Stimulated activated naive CD4-positive, alpha-beta T cell (primary cell): ENCODE measurements at places on chromosomes 16 and 17.
A peak's percentile ranks its signal among the peaks of the same experiment; 100 is the strongest.

GRCh38 chr17:80591788-80592187 lies 47.1 kb downstream of the RPTOR start:
- DNase-seq, result no peak

GRCh38 chr17:7541074-7541621 lies 7.7 kb upstream of the TNFSF12 start:
- no peak for DNase-seq

GRCh38 chr17:40373324-40373723 lies 8.8 kb upstream of the GJD3 start:
- DNase-seq, result no peak

GRCh38 chr16:3842994-3843393 lies 37.5 kb downstream of the CREBBP start:
- DNase-seq, result no peak

DNA sequence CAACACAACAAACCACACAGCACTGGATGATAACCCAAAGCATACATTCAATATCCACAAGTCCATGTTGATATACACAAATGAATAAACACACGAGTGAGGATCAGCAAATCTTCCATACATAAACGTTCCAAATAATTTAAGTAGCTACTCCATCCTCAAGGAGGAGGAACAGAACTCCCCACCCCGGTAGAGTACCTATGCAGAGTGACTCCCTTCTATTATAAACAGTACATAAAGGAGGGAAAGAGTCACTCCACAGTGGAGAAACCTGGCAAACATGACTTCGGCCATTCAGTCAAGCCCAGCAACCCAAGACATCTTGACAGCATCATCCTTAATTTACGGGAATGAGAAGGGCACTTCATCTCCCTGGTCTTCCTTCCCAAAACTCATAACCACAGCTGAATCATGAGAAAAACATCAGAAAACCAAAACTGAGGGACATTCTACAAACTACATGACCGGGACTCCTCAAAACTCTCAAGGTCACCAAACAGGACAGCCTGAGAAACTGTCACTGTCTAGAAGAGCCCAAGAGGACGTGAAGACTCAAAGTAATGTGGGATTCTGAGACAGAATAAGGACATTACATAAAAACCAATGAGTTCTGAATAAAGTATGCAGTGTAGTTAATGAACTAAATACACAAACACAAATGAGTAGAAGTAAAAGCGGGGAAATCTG lies 5.6 kb downstream of the USP22 start:
- no peak for DNase-seq

DNA sequence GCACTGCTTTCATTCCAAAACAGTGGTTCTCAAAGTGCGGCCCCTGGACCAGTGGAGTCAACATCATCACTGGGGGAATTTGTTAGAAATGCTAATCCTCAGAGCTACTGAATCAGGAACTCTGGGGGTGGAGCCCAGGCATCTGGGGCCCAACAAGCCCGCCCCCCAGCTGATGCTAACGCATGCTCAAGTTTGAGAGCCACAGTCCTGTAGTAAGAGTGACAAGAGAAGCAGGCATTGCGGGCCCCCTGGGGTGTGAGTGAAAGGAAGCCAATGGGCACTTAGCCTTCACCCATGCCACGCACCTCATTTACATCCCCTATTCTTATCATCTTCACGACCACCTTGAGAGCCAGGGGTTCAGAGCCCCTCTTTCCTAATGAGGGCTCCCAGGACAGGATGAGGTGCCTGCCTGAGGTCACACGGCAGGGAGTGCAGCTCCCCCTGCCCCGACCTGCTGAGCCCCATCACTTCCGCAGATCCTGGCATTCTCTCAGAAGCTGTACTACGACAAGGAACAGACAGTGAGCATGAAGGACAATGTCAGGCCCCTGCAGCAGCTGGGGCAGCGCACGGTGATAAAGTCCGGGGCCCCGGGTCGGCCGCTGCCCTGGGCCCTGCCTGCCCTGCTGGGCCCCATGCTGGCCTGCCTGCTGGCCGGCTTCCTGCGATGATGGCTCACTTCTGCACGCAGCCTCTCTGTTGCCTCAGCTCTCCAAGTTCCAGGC lies 9.1 kb downstream of the CA4 start:
- DNase-seq, result no peak

DNA sequence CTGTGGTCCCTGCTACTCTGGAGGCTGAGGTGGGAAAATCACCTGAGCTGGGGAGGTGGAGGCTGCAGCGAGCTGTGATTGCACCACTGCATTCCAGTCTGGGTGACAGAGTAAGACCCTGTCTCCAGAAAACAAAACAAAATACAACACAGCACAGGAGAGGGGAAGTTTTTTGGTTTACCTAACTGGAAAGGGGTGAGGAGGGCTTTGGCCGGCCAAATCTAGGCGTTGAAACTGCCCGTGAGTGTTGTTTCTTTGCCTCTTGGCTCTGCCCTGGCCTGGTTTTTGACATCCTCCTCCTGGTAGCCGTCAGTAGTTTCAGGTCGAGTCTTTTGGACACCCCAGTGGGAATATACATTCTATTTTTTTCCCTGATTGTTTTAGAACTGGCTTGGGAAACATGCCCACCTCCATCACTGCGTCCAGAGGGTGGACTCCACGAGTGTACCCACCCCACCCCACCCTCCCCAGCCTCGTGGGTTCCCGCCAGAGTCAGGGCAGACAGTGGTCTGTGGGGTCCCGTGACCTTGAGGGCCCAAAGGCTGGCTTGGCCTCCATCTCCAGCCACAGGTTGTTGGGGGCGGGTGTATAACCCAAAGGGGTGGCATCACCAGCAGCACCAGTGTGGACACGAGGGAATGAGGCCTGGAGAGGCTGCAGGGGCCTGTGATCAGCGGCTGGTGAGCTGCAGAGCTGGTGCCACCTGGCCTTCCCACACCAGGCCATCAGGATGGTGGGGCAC lies 42.7 kb downstream of the NT5M start:
- DNase-seq, result no peak

- no peak for DNase-seq
These were observed 90.5 kb upstream of the ZNF469 start for GRCh38 chr16:88292007-88292970.

- no peak for DNase-seq
These were observed 1.3 kb downstream of the PEMT start for GRCh38 chr17:17590141-17590751.

- DNase-seq, result no peak
These were observed 92.2 kb downstream of the HS3ST3A1 start for GRCh38 chr17:13509527-13509926.

GRCh38 chr17:48198950-48199541 lies 91.5 kb downstream of the SNX11 start:
- DNase-seq, result no peak

- DNase-seq, result no peak
These were observed 13.7 kb downstream of the MRC2 start for GRCh38 chr17:62641153-62641552.

DNA sequence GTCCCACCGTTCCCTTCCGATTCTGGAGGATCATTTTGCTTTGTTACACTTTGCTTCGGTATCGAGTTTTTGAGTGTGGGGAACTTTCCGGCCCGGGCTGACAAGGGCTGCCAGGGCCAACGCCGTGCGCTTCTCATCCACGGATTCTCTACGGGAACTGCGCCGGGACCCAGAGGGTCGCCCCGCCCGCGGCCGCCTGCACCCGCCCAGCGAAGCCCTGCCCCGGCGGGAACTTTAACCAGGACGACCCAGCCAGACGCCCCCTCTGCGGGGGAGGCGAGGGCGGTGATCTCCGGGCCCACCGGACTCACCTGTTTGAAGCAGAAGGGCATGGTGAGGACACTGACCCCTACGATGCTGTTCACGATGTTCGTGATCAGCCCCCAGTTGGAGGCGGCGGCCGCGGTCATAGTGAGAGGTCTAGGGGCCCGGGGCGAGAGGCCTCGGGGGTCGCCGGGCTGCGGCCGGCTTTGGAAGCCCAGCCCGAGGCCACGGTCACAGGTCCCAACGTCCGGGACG lies 536 bp downstream of the SLC38A10 start:
- peak; percentile 21 for DNase-seq

DNA sequence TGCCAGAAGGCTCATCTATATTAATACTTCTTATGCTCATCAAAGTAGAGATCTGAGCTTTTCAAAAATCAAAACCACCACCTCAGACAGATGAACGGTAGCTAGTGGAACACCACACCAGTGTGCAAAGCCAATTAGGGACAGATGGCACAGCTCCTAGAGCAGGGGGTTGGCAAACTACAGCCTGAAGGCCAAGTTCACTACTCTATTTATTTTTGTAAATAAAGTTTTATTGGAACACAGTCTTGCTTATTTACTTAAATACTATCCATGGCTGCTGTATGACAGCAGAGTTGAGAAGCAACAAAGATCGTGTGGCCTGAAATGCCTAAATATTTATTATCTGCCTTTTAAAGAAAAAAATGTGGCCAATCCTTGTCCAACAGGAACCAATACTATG lies 56.8 kb downstream of the AMFR start:
- no peak for DNase-seq

DNA sequence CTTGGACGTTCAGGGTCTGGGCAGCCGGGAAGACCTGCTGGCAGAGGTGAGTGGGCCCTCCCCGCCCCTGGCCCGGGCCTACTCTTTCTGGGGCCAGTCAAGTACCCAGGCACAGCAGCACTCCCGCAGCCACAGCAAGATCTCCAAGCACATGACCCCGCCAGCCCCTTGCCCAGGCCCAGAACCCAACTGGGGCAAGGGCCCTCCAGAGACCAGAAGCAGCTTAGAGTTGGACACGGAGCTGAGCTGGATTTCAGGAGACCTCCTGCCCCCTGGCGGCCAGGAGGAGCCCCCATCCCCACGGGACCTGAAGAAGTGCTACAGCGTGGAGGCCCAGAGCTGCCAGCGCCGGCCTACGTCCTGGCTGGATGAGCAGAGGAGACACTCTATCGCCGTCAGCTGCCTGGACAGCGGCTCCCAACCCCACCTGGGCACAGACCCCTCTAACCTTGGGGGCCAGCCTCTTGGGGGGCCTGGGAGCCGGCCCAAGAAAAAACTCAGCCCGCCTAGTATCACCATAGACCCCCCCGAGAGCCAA lies 8.6 kb upstream of the ABCC3 start:
- DNase-seq, result peak; percentile 39

GRCh38 chr17:60151355-60151754 lies 1.6 kb downstream of the CA4 start:
- no peak for DNase-seq

DNA sequence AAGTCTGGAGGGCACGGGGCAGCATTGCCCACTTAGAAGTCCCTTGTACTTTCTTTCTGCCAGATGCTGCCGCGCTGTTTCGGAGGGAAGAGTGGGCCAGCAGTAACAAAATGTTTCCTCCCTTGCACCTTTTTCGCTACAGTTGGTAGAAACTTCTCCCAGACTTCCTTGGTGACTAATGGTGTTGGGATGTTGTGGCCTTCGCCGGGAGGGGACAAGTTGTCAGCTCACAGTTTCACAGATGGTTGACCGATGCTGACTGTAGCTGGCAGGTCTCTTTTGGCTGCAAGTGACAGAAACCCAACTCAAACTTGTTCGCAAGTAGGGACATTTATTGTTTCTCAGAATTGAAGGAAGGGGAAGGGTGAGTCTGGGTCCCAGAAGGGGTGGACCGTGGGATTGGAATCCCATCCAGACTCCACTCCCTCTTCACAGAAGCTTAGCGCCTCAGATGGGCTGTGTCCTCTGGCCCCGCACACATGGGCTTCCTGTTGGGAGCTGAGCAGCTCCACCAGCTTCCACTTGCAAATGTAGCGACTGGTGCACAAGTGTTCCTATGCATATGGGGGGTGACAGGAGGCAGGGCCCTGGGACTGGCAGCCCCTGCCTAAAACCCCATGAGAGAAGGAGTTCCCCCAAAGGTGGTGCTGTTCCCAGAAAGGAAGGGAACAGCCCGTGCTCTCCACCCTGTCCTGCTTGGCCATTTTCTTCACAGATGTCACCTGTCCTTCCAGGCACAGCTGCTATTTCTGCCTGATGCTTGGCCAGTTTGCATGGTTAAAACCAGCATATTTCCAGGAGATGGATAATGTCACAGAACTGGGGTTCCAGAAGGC lies 30.9 kb upstream of the RPRML start:
- no peak for DNase-seq

- DNase-seq, result no peak
These were observed 135.8 kb downstream of the TRIM37 start for GRCh38 chr17:58970609-58971450.

DNA sequence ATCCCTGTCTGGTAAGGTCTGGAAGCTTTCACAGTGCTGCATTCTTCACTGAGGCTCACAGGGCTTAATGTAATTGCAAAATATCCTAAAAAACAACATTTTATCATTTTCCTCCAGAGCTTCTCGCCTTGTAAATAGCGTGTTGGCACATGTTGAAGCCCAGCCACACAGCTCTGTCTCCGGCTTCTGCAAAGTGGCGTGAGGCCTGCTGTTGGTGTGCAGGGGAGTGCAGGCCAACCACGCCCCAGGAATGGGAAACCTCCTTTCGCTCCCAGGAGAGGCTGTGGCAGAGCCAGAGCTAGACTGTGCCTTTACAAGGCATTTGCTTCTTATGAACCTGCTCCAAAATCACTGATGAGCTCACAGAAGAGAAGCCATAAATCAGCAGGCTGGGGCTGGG lies 248.2 kb upstream of the MAF start:
- no peak for DNase-seq

GRCh38 chr16:67009158-67009557 lies 19.8 kb upstream of the CBFB start:
- no peak for DNase-seq

DNA sequence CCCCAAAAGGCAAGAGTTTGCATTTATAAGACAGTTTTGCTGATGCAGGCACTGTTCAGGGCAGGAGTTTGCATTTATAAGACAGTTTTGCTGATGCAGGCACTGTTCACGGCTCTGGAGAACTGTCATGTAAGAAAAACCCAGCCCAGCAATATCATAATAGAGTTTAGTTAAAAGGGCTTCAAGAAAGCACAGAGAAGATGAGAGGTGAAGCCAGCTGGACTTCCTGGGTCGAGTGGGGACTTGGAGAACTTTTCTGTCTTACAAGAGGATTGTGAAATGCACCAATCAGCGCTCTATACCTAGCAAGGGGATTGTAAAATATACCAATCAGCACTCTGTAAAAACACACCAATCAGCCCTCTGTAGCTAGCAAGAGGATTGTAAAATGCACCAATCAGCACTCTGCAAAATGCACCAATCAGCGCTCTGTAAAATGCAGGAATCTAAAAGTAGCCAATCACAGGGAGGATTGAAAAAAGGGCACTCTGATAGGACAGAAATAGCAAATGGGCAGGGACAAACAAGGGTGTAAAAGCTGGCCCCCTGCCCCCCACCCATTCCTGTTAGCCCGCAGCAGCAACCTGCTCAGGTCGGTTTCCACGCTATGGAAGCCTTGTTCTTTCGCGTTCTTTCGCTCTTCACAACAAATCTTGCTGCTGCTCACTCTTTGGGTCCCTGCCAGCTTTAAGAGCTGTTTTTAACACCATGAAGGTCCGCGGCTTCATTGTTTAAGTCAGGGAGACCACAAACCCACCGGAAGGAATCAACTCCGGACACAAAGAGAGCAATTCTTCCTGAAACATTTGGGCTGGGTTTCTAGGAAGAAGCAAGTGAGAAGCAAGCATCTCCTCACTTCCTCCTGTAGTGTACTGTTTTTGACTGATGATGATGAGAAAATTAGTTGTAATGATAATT lies 1.8 kb upstream of the CBX1 start:
- DNase-seq, result peak; percentile 38

GRCh38 chr16:87724490-87725291 lies 41.1 kb downstream of the KLHDC4 start:
- no peak for DNase-seq

GRCh38 chr16:49781401-49781800 lies 74.5 kb downstream of the ZNF423 start:
- DNase-seq, result no peak

- no peak for DNase-seq
These were observed 22.2 kb downstream of the MYBBP1A start for GRCh38 chr17:4532860-4533522.
